ENCODE measurements at places on chromosomes 6 and 20. TPM values are rescaled to one million over a fixed set of nuclear protein-coding genes. Genes with fewer than 3 reads are reported as not detected.

DNA sequence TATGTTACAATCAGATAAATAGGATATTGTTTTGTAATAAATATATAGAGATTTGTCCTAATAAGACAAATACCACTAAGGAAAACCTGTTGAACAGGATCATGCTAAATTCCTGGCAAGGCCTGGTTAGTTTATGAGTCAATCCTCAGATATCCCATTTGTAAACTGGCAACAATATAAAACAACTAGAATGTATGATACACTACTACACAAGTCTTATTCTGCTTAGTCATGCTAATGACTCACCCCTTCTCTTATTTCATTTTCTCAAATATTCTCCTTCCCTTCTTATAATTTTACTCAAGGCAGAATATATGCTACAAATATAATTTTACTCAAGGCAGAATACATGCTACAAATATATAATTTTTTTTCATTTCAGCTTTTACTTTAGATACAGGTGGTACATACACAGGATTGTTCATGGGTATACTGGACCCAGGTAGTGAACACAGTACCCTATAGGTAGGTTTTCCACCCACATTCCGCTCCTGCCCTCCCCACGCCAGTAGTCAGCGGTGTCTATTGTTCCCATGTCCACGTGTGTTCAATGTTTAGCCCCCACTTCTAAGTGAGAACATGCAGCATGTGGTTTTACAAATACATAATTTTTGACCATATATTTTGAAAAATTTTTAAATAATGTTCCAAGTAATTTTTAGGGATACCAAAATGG lies 6.3 kb downstream of the OSER1 start:
- peak; percentile 96 for DNase-seq
- H3K27me3 ChIP-seq = no peaks in the 10 kb centered on the region
- H3K36me3 ChIP-seq = peaks cover 28% of the 10 kb centered on the region

- peaks cover 12% of the 10 kb centered on the region for H3K36me3 ChIP-seq
- H3K4me3 ChIP-seq = peak within 1 kb of the TSS; percentile 53
- peaks cover 2% of the 10 kb centered on the region for H3K4me1 ChIP-seq
- no peak for DNase-seq
- peaks cover 17% of the 10 kb centered on the region for H3K27me3 ChIP-seq
Measured at GRCh38 chr6:43455531-43456428, at the start of gene DLK2. Gene DLK2, minus strand, starts transcription at chr6:43455548. Its CDS starts 723 bp downstream, at chr6:43454825.

- no peaks in the 10 kb centered on the region for H3K27me3 ChIP-seq
- H3K4me1 ChIP-seq = peaks cover 5% of the 10 kb centered on the region
- peak; percentile 48 for DNase-seq
- no peaks in the 10 kb centered on the region for H3K36me3 ChIP-seq
Measured at GRCh38 chr6:116267836-116268588, 11.7 kb downstream of the TSPYL1 start.

DNA sequence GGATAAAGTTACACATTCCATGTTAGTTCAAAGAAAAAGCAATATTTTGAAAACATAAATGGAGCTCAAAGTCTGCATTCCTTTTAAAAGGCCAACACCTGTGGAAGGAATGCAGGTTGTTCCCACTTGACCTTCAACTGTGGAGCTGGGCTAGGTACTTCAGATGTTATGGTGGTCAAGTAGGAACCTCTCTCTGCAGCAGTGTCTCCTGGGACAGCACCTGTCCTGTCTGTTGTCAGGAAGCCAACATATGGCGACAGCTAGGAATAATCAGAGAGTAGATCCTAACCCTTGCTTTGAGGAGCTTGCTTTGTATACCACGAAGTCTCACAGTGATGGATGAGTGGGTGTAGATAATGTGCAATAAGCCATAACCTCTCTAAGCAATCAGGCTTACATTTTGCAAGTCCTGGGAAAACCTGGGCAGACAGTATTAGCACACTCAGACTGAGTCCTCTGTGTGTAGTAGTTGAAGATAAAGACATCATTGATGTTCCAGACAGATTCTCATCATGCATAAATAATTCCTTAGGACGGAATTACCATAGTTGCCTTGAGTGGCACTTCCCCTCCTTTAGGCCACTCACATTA lies 347.5 kb downstream of the PRL start:
- H3K27me3 ChIP-seq = no peaks in the 10 kb centered on the region
- peaks cover 29% of the 10 kb centered on the region for H3K4me1 ChIP-seq
- no peak overlapping the region for H3K4me3 ChIP-seq
- no peak overlapping the region for H3K27ac ChIP-seq
- peak; percentile 62 for DNase-seq
- no peaks in the 10 kb centered on the region for H3K36me3 ChIP-seq

TRIM27 gene
- 48.0 TPM for total RNA-seq
